Chondrocyte (in vitro differentiated cells): ENCODE measurements at places on chromosomes 3 and 15.

GRCh38 chr3:26345613-26346012 is 277.0 kb upstream of the LRRC3B start:
- no peak for DNase-seq
- H3K27me3 ChIP-seq: no peaks in the 10 kb centered on the region
- H3K4me1 ChIP-seq: no peaks in the 10 kb centered on the region
- H3K27ac ChIP-seq: no peak overlapping the region
- H3K4me3 ChIP-seq: no peak overlapping the region

DNA sequence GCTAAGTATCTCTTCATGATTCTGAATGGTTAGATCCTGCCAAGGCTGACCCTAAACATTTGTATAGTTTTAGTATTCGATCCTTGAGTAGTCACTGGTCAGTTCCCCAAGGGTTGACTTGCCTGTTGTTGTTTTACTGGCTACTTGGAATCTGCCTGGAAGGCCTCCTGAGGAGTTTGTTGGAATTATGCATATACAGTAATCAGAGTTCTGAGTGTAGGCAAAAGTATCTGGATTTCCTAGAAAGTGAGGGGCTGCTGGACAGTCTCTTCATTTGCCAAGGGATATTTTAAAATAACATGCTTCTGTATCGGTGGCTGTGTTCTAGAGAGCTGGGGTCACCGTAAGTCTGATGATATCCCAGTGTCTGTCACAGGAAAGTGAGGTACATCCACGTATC is 333.2 kb upstream of the C2CD4B start:
- H3K4me1 ChIP-seq: peaks cover 28% of the 10 kb centered on the region
- no peak overlapping the region for H3K4me3 ChIP-seq
- H3K27me3 ChIP-seq: no peaks in the 10 kb centered on the region
- no peaks in the 10 kb centered on the region for H3K36me3 ChIP-seq
- H3K27ac ChIP-seq: peak overlapping the region; percentile 41
- no peak for DNase-seq

DNA sequence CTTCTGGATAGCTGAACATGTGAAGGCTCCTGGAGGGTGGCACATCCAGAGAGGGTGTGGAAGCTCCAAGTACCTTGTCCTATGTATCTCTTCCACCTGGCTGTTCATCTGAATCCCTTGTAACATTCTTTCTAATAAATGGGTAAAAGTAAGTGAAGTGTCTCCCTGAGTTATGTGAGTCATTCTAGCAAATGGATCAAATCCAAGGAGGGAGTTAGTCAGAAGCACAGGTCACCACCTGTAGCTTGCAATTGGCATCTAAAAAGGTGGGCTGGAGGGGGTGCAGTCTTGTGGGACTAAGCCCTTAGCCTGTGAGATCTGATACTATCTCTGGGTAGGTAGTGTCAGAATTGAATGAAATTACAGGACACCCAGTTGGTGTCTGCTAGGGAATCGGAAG is 71.0 kb downstream of the WWTR1 start:
- H3K27ac ChIP-seq: peak overlapping the region; percentile 10
- H3K36me3 ChIP-seq: no peaks in the 10 kb centered on the region
- DNase-seq: no peak
- H3K4me3 ChIP-seq: no peak overlapping the region
- no peaks in the 10 kb centered on the region for H3K27me3 ChIP-seq
- H3K4me1 ChIP-seq: peaks cover 73% of the 10 kb centered on the region

DNA sequence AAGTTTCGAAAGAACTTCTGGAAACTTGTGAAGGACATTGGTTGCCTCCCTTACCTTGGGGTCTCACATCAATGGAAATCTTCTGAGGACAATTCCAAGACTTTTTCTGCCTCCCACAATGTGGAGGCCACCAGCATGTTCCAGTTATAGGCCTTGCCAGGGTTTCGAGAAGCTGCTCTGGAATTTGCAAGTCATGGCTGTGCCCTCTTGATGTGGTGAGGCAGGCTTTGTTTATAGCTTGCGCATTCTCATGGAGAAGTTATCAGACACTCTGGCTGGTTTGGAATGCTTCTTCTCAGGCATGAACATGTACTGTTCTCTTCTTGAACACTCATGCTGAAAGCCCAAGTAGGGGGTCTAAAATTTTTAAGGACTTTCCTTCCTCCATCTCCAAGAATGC is 4.1 kb downstream of the CXCR6 start:
- no peak overlapping the region for H3K4me3 ChIP-seq
- H3K36me3 ChIP-seq: peaks cover 21% of the 10 kb centered on the region
- no peak overlapping the region for H3K27ac ChIP-seq
- no peak for DNase-seq

DNA sequence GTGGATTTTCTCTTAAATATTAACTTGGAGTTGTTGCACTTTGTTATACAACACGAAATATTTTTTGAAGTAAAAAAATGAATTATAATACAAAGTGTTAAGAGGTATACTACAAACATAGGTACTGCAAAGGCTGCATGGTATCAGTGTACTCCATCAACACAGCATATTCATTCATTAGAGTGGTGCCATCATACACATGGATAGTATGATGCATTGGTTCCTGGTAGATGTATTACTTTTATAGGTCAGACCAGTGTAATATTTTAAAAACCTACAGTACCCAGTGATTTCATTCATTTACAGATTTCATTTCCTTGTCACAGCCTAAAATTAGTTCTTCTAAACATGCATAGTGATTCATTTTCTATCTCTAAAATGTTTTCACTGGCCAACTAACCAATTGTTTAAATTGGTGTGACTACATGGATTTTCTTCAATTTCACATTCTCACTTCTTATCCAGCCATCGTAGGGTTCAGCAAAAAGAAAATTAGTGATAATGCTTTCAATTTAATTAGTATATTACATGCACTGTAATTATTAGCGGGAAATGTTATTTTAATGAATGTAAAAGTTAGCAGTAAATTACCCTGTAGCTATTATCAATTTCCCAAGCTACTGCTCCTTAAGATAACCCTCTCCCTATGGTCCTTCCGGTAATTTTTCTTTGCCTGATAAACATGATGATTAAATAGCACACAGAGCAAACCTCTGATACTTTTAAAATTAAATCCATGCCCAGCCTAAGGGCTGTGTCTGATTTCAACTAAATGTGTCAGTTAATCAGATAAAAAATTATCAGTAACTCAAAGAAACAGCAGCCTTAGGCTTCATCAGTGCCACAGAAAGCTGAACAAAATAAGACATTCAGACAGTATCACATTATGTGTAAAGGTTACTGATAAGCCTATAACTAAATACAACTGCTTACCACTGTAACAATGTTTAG is 68.4 kb downstream of the DPH6 start:
- H3K4me3 ChIP-seq: no peak overlapping the region
- no peak overlapping the region for H3K27ac ChIP-seq
- peaks cover 20% of the 10 kb centered on the region for H3K4me1 ChIP-seq
- H3K36me3 ChIP-seq: no peaks in the 10 kb centered on the region
- no peak for DNase-seq
- no peaks in the 10 kb centered on the region for H3K27me3 ChIP-seq

GRCh38 chr3:4532535-4533112 is 39.5 kb downstream of the ITPR1 start:
- peaks cover 2% of the 10 kb centered on the region for H3K36me3 ChIP-seq
- H3K4me3 ChIP-seq: no peak overlapping the region
- H3K27ac ChIP-seq: peak overlapping the region; percentile 58
- peaks cover 56% of the 10 kb centered on the region for H3K4me1 ChIP-seq
- no peaks in the 10 kb centered on the region for H3K27me3 ChIP-seq
- DNase-seq: no peak

GRCh38 chr3:58539626-58540025 is 2.6 kb upstream of the ACOX2 start:
- DNase-seq: no peak
- no peaks in the 10 kb centered on the region for H3K27me3 ChIP-seq
- no peak overlapping the region for H3K27ac ChIP-seq

- no peak overlapping the region for H3K27ac ChIP-seq
- no peak for DNase-seq
- H3K27me3 ChIP-seq: no peaks in the 10 kb centered on the region
These were observed 513.6 kb upstream of the KCNMB2 start for GRCh38 chr3:178022599-178022998.
